ENCODE measurements at places on chromosomes 3 and 15.

DNA sequence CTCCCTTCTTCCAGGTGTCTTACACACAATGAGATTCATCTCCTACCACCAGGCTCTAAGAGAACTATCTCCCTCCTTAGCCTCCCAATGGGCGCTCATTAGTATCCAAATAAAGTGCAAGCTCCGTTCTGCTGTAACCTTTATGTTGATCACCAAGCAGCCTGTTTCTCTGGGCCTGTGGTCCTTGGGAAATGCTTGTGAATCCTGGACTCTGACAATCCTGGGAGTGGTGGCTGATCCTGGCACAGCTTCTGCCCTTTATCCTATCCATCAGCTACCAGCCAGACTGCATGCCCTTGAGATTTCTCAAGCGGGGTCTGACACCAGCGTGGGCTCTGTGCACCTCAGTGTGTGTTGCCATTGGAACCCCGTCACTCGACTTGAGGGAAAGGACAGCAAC lies 26.1 kb upstream of the USP3 start:
- no peak for DNase-seq

- no peak for DNase-seq
Observed at GRCh38 chr3:25787689-25788088, 2.2 kb upstream of the OXSM start.

GRCh38 chr3:158355623-158356588 lies 215.1 kb upstream of the MLF1 start:
- no peak for DNase-seq

DNA sequence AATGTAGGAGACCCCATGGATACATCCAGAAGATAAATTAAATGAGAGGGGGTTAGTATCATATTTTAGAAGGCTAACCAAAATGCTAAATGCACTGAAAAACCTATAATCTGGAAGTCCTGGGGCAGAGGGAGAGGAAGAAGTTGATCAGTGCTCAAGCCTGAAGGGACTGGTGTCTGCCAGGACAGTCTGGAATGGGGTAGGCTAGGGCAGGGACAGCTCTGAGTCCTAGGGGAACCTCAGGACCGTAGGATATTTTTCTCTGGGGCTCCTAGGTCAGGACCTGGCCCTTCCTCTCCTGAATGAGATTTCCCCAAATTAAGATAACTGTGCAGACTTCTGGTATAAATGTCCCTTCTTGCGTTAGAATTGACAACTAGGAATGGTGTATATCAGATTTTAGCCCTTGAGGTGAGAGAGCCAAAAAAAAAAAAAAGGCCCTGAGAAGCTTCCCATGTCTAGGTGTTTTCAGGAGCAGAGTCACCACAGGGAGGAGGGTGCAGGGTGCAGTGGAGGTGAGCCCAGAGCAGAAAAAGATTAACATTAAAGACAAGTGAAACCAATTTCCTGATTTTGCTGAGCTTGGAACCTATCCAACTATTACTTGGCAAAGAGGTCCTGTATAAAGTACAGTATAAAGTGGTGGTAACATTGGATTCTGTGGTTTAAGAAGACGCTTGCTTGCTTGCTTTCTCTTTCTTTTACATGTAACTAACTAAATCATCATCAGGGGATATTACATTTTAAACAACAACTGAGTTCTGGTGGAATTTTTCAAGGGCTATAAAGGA lies 63.5 kb downstream of the HACD2 start:
- DNase-seq: peak; percentile 62

DNA sequence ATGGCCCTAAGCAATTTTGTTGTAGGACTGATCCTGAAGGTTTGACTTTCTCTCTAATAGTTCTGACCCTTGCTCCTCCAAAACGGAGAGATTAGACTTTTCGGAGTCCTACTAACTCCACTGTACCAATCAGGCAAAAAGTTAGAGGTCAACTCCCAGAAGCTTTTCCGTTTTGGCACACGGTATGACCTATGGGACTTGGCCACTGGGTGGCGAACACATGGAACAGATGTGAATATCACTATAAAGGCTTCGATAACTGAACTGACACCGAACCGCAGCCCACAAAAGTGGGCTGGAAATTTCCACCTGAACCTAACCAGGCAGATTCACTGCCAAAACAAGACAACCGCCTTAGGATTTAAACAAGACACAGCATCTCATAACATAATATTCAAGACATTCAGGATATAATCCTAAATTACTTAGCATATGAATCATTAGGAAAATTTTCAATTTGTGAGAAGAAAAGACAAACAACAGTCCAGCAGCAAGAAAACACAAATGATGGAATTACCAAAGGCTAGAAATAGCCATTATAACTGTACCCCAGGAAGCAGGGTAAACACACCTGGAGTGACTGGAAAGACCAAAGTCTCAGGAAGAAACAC lies 12.2 kb upstream of the TM2D3 start:
- DNase-seq: no peak

GRCh38 chr15:70200511-70201424 lies 103.1 kb upstream of the TLE3 start:
- DNase-seq: peak; percentile 61

GRCh38 chr3:62128051-62128450 lies 245.3 kb downstream of the FEZF2 start:
- no peak for DNase-seq

DNA sequence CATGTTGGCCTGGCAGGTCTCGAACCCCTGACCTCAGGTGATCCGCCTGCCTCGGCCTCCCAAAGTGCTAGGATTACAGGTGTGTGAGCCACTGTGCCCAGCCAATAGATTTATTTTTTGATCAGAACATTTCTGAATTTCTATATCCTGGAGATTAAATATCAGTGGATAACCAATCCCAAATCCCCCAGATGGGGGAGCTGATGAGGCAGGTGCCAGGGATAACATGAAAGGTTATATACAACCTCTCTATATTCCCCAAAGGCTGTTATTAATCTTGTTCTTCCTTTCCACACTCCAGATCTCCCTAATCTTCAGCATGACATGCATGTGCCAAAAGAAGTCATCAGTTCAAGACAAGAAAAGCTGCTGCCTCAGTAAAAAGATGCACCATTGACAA lies 112.3 kb downstream of the WDR76 start:
- DNase-seq: peak; percentile 50

DNA sequence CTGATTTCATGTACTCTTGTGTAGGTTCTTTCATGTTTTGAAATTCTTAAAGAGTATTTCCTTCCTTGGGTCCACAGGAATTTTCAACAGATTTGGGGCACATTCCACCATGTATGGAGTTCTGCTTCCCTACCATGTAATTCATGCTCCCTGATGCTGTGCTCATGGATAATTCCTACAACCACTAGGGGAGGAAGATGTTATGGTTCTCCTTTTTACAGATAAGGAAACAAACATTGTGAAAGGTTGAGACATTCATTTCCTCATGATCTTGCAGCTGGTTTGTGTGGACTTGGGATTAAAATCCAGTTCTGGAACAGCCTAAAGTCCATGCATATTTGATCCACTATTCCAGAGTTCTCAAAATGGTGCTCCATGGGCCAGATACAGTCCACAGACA lies 174.9 kb upstream of the FRMD4B start:
- no peak for DNase-seq

DNA sequence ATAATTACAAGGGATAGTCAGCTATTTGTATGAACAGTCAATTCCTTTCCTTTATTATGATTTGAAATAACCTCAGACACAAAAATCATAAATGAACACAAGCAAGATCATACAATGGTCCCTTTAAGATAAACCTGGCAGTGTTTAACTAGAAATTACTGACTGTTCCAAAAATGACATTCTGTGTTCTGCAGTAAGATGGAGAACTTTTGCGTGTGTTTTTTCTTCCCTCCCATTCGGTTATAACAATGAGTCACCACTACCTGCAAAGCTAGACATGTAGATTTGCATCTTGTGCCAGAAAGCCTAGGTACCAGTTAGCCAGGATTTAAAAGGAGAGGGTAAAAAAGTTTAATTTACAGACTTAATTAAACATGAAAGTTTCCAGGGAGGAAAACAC lies 248.2 kb upstream of the ADAMTS9 start:
- DNase-seq: no peak

- DNase-seq: no peak
Observed at GRCh38 chr15:89747708-89748682, 3.1 kb downstream of the MESP1 start.

GRCh38 chr3:86748015-86748414 lies 242.9 kb downstream of the VGLL3 start:
- DNase-seq: no peak

- no peak for DNase-seq
Observed at GRCh38 chr3:185560676-185561075, 8.3 kb upstream of the LIPH start.

GRCh38 chr3:194555175-194556062 lies 68.6 kb upstream of the ATP13A3 start:
- DNase-seq: no peak

- no peak for DNase-seq
Observed at GRCh38 chr3:131067983-131068382, 41.3 kb downstream of the NEK11 start.

Data from choroid plexus epithelial cell (primary cell).